ENCODE measurements at places on chromosomes 6 and 20.

- DNase-seq: no peak
These were observed 53.0 kb downstream of the ALDH8A1 start for GRCh38 chr6:134896910-134897309.

DNA sequence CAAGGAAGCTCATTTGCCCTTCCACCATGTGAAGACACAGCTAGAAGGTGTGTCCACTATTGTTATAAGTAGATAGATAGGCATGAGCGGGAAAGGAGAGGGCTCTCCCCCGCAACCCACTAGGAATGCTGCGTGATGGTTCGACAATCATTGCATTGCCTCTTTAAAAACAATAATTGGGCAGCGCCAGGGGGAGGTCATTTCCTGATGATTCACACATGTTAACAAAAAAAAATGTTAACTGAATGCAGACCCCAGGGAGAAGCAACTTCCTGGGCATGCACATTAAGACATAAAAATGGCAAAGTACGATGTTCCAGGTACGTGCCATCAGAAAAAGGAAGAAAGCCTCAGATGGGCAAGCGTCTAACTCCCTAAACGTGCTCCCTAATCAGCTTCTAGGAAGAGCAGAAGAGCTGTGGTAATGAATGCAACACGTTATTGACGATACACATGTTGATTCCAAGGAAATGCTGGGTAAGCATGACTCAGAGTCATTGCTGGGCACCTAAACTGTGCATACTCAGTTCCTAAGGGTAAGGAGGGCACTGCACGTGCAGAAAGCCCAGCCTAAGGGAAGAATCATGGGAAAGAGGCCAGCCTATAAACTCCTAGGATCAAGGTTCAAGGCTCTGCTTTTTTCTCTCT lies 113.7 kb downstream of the FAM217A start:
- no peak for DNase-seq

DNA sequence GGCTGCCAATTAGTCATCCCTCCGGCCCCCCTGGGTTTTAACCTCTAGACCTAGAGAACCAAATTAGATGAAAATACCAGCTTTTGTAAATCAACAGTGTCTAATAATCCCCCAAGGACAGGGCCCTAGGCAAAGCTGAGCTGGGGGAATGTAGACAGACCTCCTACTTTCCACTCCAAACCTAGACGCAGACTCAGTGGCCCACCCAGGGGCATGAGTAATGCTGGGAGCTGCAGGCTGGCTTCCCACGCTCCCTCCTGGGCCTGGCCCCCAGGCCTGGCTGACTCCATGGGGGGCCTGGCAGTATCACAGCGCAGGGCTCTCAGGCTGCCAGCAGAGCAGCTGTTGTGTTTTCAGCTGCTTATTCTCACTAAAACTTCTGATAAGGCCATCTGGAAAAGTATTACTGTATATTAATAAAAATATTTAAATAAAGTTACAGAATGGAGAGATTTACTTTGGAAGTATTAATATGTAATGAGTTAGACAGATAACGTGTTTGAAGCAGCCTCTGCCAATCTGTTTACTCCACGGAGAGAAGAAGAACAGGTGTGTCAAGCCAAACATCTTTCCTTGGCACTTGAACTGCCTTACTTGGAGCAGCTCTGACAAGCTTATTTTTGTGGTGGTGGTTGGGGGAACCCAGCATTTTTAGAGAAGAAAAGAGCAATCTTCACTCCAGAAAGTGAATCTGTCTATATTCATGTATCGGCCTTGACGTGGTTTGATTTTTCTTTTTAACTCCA lies 144.0 kb upstream of the AGPAT4 start:
- DNase-seq: no peak

DNA sequence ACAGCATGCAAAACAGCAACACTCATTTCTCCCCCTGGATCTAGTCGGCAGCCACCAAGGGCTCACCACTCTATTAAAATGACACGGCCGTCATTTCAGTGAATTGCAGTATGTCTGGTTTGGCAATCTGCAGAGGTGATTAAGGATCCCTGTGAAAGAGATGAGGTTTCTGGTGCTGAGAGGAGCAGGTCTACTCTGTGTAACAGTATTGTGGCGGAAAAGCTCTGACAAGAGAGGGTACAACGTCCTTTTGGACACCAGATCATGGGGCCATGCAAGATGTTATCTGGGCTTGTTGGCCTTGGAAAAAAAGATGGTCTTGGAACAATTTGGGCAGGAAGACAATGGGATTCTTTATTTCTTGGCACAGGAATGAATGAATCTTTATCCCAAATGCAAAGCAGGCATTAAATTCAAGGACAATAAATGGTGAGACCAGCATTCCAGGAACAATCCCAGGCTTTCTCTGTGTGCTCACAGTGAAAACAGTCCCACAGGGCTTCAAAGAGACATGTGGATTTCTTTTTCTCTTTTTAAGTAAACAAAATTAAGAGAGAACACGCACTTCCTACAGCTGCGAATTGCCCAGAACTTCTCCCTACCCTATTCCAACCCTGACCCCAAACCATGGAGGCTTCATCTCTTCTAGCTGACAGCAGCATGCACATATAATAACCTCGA lies 33.7 kb upstream of the ADGRF1 start:
- DNase-seq: no peak

GRCh38 chr6:125194941-125195340 lies 41.4 kb downstream of the TPD52L1 start:
- no peak for DNase-seq

GRCh38 chr6:443621-444159 lies 52.1 kb downstream of the IRF4 start:
- DNase-seq: no peak

DNA sequence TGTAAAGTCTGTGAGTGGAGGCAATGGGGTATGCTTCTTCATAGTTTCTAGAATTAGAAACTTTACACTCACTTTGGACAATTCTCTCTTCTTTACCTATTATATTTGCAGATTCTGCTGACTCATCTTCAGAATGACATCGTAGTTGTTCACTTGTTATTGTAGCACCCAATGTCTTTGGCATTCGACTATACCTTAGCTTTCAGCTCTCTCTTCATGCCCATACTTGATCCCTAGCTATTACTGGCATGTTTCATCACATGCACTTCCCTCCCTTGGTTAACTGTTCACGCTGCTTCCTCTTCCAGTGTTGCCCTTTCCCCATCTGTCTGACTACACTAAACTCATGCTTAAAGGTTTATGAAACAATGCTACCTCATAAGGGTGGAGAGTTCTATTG lies 298.1 kb upstream of the TCF21 start:
- DNase-seq: no peak

DNA sequence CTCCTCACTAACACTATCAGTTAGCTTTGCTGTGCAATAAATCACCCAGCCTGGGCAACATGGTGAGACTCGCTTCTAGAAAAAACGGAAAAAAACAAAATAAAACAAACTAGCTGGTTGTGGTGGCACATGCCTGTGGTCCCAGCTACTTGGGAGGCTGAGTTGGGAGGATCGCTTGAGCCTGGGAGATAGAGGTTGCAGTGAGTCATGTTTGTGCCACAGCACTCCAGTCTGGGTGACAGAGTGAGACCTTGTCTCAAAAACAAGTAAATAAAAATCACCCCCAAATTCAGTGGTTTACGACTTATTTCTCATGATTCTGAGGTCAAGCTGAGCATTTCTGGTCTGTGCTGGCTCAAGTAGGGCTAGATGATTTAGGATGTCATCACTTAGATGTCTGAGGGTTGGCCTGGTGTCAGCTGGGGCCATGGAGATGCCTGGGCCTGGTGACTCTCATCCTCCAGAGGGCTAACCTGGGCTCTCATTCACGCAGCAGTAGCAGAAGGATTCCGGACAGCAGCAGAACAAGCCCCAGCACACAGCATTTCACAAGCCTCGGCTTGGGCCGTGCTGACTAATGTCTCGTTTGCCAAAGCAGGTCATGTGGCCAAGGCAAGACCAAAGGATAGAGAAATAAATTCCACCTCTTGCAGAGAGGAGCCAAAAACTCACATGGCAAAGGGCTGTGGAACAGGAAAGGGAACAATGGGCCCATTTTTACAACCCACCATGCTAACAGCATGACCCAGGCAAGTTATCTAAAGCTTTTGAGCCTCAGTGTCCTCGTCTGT lies 32.5 kb downstream of the MGME1 start:
- peak; percentile 26 for DNase-seq

DNA sequence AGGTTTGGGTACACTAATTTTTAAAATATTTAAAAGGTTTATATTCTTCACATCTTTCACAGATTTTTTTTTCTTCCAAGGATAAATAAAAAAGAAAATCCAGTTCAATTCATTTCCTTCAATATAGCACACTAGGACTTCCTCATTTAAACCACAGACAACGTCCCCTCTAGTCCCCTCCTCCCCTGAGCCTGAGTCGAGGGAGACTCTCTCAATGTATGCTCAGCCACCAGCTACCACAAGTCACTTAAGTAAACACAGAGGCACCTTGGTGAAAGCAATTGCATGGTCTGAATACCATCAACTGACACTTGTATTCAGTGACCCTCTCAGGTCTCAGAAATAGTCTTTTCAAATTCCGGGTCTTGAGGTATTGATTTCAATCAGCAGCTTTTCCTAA lies 88.6 kb downstream of the SIM1 start:
- DNase-seq: no peak

GRCh38 chr6:36765190-36765589 lies 67.6 kb downstream of the RAB44 start:
- DNase-seq: no peak

GRCh38 chr6:51049983-51050877 lies 231.6 kb downstream of the TFAP2B start:
- no peak for DNase-seq

DNA sequence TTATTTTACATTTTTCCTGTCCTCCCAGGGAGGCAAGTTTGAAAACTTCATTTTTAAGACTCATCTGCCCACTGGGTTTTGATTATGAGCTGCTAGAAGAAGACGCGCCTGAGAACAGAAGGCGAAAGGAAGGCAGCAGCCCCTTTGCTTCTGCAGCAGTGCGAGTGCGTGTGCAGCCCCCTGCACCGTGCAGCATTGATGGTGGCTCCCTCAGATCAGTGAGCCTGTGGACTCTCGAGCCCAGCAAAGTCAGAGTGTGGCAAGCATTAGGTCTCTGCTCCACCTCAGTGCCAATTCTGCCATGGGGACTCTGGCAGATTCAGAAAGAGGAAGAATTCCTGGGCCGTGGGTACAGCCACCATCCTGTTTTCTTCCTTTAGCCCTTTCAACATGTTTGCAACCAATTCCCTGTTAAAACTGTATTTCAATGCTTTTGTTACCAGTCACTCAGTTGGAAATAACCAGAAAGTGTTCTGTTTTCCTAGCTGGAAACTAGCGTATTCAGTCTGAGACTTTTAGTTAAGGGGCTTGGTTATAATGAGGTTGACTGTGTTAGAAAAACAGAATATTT lies 134.8 kb upstream of the OGFRL1 start:
- no peak for DNase-seq

All from omental fat pad (tissue), 4 donors.